ENCODE measurements at places on chromosomes 3 and 15.

- DNase-seq = no peak
These were observed 194.9 kb downstream of the ARRDC4 start for GRCh38 chr15:98155356-98155755.

DNA sequence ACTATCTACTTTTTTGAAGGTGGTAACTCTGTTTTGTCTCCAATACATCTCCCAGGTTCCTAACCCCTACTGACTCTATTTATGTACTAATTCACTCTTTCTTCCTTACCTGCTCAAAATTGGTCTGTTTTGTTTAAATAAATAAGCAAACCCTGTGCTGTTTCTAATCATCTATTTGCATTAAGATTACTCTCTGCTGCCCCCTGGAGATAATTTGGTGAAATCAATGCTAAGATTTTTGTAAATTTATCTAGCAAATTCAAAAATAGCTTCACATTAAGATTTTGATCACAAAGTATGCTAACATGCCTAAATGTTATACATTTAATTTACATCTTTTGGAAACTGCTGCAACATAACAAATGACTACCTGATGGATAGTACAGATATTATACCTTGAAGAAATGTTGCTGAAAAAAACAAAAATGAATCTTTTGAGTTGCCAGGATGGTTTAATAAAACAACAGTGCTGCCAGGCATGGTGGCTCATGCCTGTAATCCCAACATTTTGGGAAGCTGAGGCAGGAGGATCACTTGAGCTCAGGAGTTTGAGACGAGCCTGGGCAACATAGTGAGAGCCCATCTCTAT lies 4.4 kb upstream of the CD200R1 start:
- no peak for DNase-seq

- no peak for DNase-seq
These were observed 31.4 kb upstream of the UACA start for GRCh38 chr15:70794596-70795310.

- DNase-seq = no peak
These were observed 33.3 kb downstream of the TFDP2 start for GRCh38 chr3:142115867-142116668.

- no peak for DNase-seq
These were observed 6.7 kb upstream of the IGDCC3 start for GRCh38 chr15:65384505-65384894.

DNA sequence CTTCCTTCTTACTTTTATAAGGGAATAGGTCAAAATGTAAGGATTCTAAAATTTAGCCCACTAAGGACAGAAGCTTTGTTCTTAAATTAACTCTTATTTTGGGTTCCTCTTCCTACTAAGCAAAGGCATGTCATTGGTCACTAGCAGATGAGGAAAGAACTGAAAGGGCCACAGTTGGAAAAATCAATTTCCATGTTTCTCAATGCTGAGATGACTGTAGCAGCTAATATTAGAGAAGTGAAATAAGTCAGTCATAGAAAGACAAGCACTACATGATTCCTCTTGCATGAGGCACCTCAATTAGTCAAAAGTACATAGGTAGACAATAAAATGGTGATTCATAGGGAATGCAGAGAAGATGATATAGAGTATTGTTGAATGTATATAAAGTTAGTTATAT lies 353.7 kb downstream of the RSL24D1 start:
- no peak for DNase-seq

DNA sequence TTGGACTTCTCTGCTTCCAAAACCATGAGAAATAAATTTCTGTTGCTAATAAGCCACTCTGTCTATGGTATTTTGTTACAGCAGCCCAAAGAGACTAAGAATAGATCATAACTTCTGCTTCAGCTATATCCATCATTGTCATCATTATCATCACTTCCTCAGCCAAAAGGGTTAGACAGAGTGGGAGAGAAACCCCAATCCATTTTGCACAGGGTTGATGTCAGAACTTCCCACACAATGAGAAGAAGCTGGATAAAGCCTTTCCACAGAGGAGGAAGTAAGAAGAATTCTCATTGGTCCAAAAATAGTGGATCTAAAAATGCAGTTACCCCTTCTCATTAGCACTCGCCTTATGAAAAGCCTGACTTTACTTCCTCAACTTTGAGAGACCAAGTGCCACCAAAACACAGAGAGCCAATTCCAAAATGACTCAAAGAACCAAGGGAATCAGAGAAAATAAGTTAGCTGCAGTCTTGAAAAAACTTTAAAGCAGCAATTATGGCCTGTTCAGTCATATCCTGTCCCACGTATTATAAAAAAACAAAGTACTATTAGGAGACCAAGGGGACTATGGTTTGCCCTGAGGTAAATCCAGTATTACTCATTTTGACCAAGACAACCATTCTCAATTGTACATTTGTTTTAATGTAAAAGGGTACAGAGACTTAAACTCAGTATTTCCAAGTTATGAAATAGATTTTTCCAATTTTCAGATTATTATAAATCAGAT lies 80.2 kb downstream of the WNT5A start:
- DNase-seq = no peak

- no peak for DNase-seq
These were observed 341.6 kb upstream of the WNT5A start for GRCh38 chr3:55828712-55829111.

DNA sequence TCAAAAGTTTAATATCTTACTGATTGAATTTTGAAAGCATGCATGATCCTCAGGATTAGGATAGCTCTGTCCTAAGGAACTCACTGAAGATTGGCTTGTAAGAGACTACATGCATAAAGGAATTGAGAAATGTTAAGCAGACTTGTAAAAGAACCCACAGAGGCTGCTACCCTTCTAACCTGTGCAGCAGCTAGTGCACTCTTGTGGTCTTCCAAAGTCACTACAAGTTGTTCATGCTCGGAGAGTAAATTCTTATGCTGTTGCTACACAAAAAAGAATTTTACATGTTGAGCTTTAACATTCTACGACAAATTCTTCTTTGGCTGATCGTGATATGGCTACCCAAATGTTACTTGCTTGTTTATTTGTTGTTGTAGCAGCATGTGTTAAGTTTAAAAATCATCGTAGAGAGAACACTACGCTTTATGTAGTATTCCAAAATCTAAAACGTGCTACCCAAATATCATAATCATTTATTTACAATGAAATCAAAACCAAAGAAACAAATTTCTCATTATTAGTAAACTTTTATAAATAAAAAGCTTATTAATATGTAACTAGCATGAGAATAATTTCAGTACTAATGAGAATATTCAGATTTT lies 55.0 kb downstream of the GOLIM4 start:
- DNase-seq = no peak

DNA sequence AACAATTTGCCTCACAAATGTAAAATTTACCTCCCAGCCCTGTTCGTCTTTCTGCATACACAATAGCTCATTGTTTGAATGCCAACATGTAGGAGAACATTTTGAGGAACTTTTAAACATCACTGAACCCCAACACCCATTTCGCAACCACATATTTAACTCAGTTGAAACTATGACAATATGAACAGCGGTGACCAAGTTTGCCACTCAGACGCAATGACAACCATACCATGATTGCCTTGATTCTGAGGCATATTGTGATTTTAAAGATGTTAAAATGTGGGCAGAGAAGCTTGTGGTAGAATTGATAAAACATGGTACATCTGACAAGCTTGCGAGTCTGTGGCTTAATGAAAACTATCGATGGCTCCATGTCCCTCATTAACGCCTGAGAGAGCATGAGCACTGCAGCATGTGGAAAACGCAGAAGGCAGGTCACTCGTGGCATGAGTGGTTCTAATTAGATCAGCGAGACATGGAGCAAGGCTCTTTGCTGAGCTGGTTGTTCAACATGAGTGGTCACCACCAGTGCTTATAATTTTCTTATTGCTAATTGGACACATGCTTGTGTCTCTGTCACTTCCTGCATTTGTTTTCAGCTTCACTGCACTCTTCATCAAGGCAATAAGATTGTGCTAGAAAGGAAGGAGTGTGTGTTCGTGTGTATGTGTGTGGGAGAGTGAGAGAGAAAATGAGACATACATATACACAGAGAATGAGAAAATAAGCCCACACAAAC lies 116.8 kb downstream of the CHST2 start:
- no peak for DNase-seq

DNA sequence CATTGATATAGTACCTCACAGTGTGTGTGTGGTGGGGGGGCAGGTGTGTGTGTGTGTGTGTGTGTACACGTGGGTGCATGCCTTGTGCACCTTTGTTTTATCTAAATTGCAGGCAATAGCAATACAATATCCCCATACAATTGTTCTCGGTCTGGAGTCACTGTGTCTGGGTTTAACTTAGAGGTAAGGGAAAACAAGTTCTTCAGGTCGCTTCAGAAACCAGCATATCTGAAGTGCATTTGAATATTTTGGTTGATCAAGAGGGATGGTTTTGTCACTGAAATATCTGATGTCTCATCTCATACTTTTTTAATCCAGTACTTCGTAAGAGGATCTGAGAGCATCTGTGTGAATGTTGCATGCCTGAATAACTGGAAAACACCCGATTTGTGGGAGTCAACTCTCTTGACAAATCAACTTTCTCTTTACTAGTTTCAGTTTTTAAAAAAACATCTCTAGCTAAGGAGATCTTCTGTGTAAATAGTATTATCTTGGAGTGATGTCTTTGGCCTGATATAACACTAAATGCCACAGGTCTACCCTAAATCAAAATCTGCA lies 206.8 kb upstream of the NR2F2 start:
- no peak for DNase-seq

GRCh38 chr15:89393056-89393455 lies 58.4 kb upstream of the POLG start:
- no peak for DNase-seq

GRCh38 chr3:53518495-53518981 lies 24.1 kb downstream of the CACNA1D start:
- no peak for DNase-seq

DNA sequence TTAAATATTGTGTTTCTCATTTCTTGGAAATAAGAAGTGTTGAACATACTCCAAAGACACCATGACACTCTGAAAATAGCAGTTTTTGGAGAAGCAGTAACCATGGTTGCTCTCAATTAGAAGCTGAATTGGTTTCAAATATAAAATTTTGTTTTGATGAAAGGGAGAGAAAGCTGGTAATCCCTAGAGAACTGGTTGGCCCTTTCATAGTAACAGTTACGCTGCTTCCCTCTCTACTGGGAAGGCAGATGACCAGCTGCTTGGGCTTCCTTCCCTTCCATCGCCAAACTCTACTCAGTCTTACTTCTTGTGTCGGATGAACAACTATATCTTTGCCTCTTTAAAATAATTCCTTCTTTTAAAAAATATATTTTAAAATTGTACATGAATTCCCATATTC lies 19.2 kb downstream of the LARS2 start:
- no peak for DNase-seq

DNA sequence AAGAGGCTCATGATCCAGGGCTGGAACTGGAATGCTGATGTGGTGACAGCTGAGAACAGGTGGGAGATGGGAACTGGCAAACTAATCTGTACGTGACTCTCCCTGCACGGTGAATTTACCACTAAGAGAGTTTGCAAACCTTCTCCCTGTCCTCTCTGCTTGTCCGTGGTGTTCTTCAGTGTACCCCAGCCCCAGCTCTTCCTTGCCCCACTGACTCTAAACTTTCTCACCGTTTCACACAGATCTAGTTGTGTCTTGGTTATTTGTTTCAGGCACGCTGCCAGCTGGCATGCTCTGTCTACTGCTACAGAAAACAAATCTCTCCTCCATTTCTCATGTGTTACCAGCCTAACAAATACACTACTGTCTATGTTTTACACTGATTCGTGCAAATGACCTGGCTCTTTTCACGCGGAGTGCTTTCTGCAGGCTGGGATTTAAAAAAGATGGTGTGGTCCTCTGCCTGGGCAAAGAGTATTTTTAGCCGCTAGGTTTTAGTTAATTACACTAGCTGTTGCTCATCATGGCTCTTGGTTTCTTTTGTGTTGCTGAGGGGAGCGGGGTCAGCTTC lies 192.7 kb upstream of the LRIG1 start:
- DNase-seq = no peak

GRCh38 chr15:82849556-82850512 lies 40.4 kb downstream of the WHAMM start:
- no peak for DNase-seq
